ENCODE measurements at places on chromosomes 11 and 22. TPM values are rescaled to one million over a fixed set of nuclear protein-coding genes. Genes with fewer than 3 reads are reported as not detected.

Gene ZBTB16
- 58.3 TPM for total RNA-seq

Gene RIMBP3B
- total RNA-seq: not detected

Gene TSSK2
- total RNA-seq: not detected

Gene SPON1
- total RNA-seq: 117 TPM

Gene SLC22A6
- not detected for total RNA-seq

Gene FIBIN
- total RNA-seq: 36.6 TPM

Gene IL18
- total RNA-seq: 0.37 TPM

Gene UPK3A
- total RNA-seq: not detected

Gene WNT11
- 1.4 TPM for total RNA-seq

Gene C22orf23
- 0.12 TPM for total RNA-seq

Gene GRAP2
- total RNA-seq: not detected

Gene CCDC81
- not detected for total RNA-seq

Gene CARD10
- 5.6 TPM for total RNA-seq

Gene SLC6A5
- not detected for total RNA-seq

Gene B4GAT1
- total RNA-seq: 35.6 TPM

Gene MRGPRX3
- not detected for total RNA-seq

Gene DGCR2
- total RNA-seq: 36.3 TPM

Gene PGAP2
- 15.3 TPM for total RNA-seq

Gene SLC22A8
- total RNA-seq: not detected

Gene NXPE1
- not detected for total RNA-seq

Gene OLFML1
- 24.4 TPM for total RNA-seq

Data from cardiac ventricle fibroblast (primary cell).